Stimulated activated CD8-positive, alpha-beta memory T cell treated with anti-CD3 and anti-CD28 coated beads, Interleukin-4, amount 100 ng/mL, for 1 hour (primary cell): ENCODE measurements at places on chromosomes 4 and X.

- no peak for DNase-seq
These were observed 324.0 kb downstream of the ARHGAP10 start for GRCh38 chr4:148055844-148056243.

DNA sequence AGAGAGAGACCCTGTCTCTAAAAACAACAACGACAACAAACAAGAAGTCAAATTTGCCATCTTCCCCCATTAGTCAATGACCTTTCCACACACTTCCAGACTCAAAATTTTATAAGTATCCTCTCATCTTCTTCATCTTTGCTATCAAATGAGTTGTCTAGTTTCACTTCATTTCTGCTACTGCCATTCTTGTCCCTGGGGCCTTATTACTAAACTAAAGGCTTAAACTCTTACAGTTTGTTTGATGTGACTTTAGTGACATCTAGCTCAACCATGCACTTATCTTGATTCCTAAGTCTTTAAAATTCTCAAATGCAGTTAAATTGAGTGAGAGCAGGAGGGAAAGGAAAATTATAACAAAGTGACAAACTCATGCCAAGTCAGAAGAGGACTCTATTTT is 271.8 kb upstream of the GK2 start:
- no peak for DNase-seq

- DNase-seq = no peak
These were observed 46.7 kb downstream of the CFAP299 start for GRCh38 chr4:80382090-80382832.

- DNase-seq = no peak
These were observed 26.1 kb downstream of the RUFY3 start for GRCh38 chr4:70747874-70748273.

DNA sequence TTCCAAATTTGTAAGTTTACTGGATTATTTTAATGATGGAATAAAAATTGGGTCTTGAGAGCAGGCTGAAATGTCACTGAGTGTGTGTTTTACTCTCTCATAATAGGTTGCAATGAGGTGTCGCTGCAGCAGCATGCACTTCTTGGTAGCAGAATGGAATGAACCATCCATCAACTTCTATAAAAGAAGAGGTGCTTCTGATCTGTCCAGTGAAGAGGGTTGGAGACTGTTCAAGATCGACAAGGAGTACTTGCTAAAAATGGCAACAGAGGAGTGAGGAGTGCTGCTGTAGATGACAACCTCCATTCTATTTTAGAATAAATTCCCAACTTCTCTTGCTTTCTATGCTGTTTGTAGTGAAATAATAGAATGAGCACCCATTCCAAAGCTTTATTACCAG is 2.6 kb downstream of the SAT1 start:
- no peak for DNase-seq

- DNase-seq = no peak
These were observed 43.9 kb upstream of the CCDC149 start for GRCh38 chr4:24956763-24957162.

DNA sequence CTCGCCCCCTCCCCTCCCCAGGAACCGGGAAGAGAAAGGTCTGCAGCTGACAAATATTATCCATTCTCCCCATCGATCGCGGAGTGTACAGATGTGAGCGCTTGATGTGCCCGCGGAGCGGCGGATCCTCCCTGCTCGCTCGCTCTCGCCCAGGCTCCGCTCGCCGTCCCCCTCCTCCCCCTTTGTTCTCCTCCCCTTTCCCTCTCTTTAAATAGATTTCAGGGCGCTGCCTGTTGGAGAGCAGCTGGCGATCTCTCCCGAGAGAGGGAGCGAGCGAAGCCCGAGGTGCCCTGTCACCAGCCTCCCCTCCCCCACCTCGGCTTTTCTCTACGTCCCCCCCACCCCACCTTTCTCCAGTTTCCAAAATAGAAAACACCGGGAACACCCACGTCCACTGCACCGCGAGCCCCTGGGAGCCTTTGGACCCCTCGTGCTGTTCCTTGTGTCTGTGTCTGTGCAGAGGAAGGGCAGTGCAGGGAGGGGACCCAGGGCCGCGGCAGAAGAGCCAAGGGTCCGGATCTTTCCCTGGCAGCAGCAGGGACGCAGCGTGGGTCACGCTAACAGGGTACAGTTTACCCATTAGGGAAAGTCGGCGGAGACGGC is 56.6 kb upstream of the BCOR start:
- DNase-seq = no peak

- no peak for DNase-seq
These were observed 136.2 kb downstream of the PALLD start for GRCh38 chr4:168633064-168633463.
